ENCODE measurements at places on chromosomes 6 and 20. TPM values are rescaled to one million over a fixed set of nuclear protein-coding genes. Genes with fewer than 3 reads are reported as not detected.

- DNase-seq = no peak
These were observed at the start of gene SNAP91 for GRCh38 chr6:83708970-83709747. Gene SNAP91, minus strand, starts transcription at chr6:83709101. Its CDS starts 1,174 bp downstream, at chr6:83707927.

- DNase-seq = no peak
These were observed 175.9 kb upstream of the AFDN start for GRCh38 chr6:167650730-167651317.

GRCh38 chr6:119658917-119659316 lies 309.4 kb upstream of the MAN1A1 start:
- DNase-seq = no peak

The HTR1E gene
- not detected for total RNA-seq

DNA sequence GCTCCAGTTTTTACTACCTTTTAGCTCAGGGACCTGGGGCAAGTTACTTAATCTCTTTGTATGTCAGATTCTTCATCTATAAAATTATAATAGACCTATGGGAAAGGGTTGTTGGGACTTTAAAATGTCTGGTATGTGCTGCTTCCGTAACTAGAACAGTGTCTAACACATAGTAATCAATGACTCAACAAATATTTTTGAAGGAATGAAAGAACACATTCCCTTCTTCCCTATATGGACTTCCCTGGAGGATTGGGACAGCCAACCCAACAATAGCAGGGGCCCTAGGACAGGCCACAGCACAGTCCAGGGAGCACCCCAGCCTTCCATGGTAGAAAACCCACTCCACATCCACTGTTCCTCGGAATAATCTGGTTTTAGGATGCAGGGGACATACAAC lies 50.7 kb upstream of the TPD52L1 start:
- peak; percentile 88 for DNase-seq

DNA sequence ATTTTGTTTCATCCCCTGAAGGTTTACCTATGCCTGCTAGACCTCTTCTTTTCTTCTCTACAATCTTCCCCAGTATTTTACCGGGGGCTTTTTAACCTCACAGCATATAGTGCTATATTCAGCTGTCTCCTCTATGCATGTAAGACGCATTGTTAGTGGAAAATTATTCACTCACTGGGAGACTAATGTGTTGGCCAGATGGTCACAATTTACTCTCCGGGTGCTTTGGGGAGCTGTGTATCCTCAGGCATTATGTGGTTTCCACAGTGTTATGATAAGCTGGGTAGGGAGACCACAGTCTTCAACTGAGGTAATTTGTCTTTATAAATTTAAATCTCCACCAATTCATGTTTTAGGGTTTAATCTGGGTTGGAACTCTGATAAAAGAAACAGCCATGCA lies 553.8 kb upstream of the PTCHD4 start:
- peak; percentile 77 for DNase-seq

DNA sequence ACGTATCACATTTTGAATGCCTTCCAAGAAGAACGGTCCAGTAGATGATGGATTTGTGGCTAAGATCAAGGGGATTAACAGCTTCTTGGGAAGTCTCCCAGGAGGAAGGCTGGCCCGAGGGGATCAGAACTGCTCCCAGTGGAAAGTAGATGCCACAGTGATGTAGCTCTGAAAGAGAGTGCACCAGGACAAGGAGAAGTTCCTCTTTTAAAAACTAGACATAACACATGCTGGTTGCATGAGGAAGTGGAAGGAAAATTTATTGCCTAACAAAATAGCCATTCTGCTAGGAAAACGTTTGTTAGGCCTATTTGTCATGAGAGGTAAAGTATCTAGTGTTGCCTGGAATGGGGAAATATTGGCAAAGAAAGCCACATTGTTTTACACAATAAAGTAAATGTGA lies 87.8 kb downstream of the CDH26 start:
- peak; percentile 11 for DNase-seq

DNA sequence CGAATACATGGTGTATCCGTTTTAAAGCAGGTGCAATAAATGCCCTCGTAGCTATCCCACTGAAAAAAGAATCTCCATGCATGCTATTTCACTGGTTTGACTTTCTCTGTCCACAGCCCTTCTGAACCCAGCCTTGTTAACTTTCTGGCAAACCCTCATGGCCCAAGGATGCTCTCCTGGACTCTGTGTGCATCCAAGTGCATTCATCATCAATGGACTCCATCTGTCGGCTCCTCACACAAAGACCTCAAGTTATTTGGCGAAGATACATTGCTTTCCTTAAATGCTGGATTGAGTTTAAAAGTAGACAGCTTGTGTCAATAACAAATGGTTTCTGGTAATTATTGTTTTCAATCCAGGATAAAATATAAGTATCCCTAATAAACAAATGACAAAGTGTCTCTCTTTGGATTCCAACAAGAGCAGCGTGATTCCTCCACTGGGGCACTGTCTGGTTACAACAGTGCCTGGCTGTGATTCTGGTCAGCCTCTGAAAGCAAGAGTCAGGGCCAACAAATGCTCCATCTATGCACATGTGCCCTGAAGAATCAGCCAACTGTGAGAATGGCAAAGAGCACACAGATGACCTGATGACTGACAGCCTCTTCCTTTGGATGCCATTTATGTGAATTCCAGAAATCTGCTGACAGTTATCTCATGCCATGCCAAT lies 55.7 kb downstream of the FYN start:
- no peak for DNase-seq

DNA sequence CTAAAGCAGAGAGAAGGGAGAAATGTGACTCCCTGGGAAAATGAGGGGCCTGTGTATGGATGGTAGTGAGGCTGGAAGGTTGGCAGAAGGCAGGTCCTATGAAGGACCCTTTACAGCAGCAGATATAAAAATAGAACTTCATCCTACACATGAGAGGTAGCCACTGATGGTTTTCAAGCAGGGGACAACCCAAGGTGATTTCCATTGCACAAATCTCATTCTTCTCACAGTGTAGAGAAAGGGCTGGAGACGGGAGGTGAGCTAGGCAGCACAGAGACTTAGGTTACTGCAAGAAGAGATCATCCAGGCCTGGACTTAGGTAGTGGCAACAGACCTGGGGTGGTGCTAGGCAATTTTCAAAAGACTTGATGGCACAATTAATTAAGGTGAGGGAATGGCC lies 30.7 kb downstream of the TRAM2 start:
- DNase-seq = no peak

The FAM162B gene
- total RNA-seq = 1.6 TPM
